Activated naive CD8-positive, alpha-beta T cell treated with anti-CD3 and anti-CD28 coated beads, Interleukin-2, amount 10 ng/mL, durations not matched to agents 7 days and 5 days (primary cell): ENCODE measurements at places on chromosomes 5 and 9.

GRCh38 chr5:5979761-5980537, 398.4 kb downstream of the MED10 start:
- DNase-seq = no peak
- no peaks in the 10 kb centered on the region for H3K27me3 ChIP-seq

DNA sequence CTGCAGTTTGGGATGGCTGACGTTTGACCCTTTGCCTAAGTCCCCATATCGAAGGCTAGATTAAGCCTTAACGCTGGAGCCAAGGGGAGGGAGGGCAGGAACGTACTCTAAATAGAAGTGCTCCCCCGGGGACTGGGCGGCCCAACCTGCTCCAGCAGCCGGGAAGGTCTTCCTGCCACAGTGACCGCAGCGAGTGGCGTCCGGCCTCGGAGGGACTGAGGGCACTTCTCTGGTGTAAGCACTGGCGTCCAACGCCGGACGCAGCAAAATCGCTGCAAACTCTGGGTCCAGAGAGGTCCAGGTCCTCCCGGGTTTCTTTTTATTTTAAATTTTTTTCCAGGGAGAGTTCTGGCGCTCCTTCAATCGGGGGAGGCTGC, 505 bp upstream of the ACER2 start:
- H3K4me1 ChIP-seq = peaks cover 15% of the 10 kb centered on the region
- H3K4me3 ChIP-seq = peak overlapping the region; percentile 93
- peaks cover 15% of the 10 kb centered on the region for H3K27me3 ChIP-seq
- no peak for DNase-seq
- no peaks in the 10 kb centered on the region for H3K36me3 ChIP-seq

- H3K27ac ChIP-seq = no peak overlapping the region
- peaks cover 8% of the 10 kb centered on the region for H3K27me3 ChIP-seq
- no peaks in the 10 kb centered on the region for H3K4me1 ChIP-seq
These were observed 318.2 kb downstream of the PARP8 start for GRCh38 chr5:50984640-50985039.

DNA sequence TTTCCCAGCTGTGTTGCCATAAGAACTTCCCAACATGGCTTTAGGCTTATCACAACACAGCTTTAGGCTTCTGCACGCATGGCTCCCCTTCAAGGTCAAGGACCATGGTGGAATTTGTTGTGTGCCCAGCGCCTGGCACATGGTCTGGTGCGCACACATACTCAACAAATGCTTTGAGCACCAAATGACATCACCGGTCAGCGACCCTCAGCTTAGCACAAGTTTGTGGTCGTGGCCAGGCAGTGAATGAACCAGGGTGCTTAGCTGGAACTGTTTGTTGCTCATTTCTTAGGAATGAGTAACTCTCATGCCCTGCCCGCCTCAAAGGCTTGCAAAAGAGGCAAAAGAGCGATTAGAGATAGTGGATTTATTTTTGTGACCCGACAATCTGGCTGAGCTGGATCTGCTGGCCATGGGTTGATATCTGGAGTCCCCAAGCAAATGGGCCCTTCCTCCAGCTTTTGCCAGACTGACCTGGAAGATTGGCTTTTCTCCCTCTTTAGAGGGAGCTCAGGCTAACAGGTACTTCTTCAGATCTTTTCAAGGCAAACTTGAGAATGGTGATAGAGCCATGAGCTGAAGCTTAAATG, 58.9 kb downstream of the DAP start:
- peaks cover 29% of the 10 kb centered on the region for H3K4me1 ChIP-seq
- H3K27ac ChIP-seq = no peak overlapping the region
- no peaks in the 10 kb centered on the region for H3K27me3 ChIP-seq
- no peaks in the 10 kb centered on the region for H3K36me3 ChIP-seq

- H3K36me3 ChIP-seq = no peaks in the 10 kb centered on the region
- H3K27me3 ChIP-seq = peaks cover 3% of the 10 kb centered on the region
- DNase-seq = no peak
These were observed 58.7 kb downstream of the MYO10 start for GRCh38 chr5:16877267-16877935.

- H3K4me1 ChIP-seq = no peaks in the 10 kb centered on the region
- no peaks in the 10 kb centered on the region for H3K27me3 ChIP-seq
- no peak for DNase-seq
- H3K27ac ChIP-seq = no peak overlapping the region
- no peaks in the 10 kb centered on the region for H3K36me3 ChIP-seq
These were observed 38.7 kb upstream of the NUDT12 start for GRCh38 chr5:103601314-103601713.

GRCh38 chr9:129382281-129383018, 204.4 kb upstream of the IER5L start:
- no peaks in the 10 kb centered on the region for H3K36me3 ChIP-seq
- peak overlapping the region; percentile 83 for H3K4me3 ChIP-seq
- peak; percentile 29 for DNase-seq
- peaks cover 2% of the 10 kb centered on the region for H3K27me3 ChIP-seq
- H3K27ac ChIP-seq = peak overlapping the region; percentile 78
- peaks cover 18% of the 10 kb centered on the region for H3K4me1 ChIP-seq

GRCh38 chr5:115456539-115457040, 88.0 kb downstream of the FEM1C start:
- peaks cover 5% of the 10 kb centered on the region for H3K27me3 ChIP-seq
- H3K4me3 ChIP-seq = no peak overlapping the region
- H3K4me1 ChIP-seq = peaks cover 1% of the 10 kb centered on the region
- DNase-seq = no peak
- no peaks in the 10 kb centered on the region for H3K36me3 ChIP-seq
- H3K27ac ChIP-seq = no peak overlapping the region

DNA sequence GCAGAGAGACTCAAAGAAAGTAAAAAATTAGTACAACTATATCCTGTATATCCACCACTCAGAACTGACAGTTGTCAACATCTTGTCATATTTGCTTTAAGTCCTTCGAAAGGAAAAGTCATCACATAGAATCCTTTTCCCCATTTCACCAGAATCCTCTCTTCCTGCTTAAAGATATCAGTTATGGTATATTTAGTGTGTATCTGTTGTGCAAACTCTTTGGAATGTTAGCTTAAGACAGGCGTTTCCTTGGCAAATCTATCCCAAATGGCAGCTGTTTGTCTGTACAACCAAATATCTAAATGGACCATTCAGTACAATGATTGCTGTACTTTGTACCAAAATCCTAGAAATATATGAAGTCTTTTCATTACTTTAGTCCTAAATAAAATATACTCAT, 98.5 kb downstream of the ITGA1 start:
- H3K27ac ChIP-seq = no peak overlapping the region
- no peak overlapping the region for H3K4me3 ChIP-seq
- peaks cover 8% of the 10 kb centered on the region for H3K36me3 ChIP-seq
- DNase-seq = no peak

DNA sequence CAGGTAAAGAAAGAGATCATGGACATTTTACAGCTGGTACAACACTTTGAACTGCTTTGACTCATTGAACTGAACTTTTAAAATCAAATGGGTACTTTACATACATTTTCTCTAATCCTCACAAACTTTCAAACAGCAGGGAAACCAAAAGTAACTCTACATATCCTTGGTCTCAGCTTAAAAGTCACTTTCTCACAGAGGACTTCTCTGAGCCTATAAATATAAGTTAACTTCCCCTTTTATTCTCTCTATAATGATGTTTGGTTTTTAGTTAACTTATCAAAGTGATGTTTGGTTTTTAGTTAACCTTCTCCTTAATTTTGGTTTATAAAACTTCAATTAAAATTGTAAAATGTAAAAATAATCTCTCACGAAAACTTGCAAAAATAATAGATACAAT, 209.8 kb downstream of the MCTP1 start:
- no peaks in the 10 kb centered on the region for H3K36me3 ChIP-seq
- H3K27me3 ChIP-seq = peaks cover 6% of the 10 kb centered on the region
- DNase-seq = no peak
- H3K4me3 ChIP-seq = no peak overlapping the region

GRCh38 chr5:154587123-154588026, 109.3 kb upstream of the HAND1 start:
- no peaks in the 10 kb centered on the region for H3K4me1 ChIP-seq
- H3K27me3 ChIP-seq = peaks cover 21% of the 10 kb centered on the region
- H3K4me3 ChIP-seq = no peak overlapping the region
- H3K36me3 ChIP-seq = no peaks in the 10 kb centered on the region

- no peak for DNase-seq
- peaks cover 3% of the 10 kb centered on the region for H3K27me3 ChIP-seq
- peaks cover 19% of the 10 kb centered on the region for H3K4me1 ChIP-seq
- no peak overlapping the region for H3K27ac ChIP-seq
- H3K36me3 ChIP-seq = no peaks in the 10 kb centered on the region
These were observed 6.8 kb downstream of the FBP2 start for GRCh38 chr9:94586814-94587213.

GRCh38 chr5:10685115-10685521, 75.9 kb downstream of the DAP start:
- H3K27ac ChIP-seq = no peak overlapping the region
- H3K4me1 ChIP-seq = no peaks in the 10 kb centered on the region
- H3K27me3 ChIP-seq = no peaks in the 10 kb centered on the region
- peaks cover 10% of the 10 kb centered on the region for H3K36me3 ChIP-seq
- H3K4me3 ChIP-seq = no peak overlapping the region

DNA sequence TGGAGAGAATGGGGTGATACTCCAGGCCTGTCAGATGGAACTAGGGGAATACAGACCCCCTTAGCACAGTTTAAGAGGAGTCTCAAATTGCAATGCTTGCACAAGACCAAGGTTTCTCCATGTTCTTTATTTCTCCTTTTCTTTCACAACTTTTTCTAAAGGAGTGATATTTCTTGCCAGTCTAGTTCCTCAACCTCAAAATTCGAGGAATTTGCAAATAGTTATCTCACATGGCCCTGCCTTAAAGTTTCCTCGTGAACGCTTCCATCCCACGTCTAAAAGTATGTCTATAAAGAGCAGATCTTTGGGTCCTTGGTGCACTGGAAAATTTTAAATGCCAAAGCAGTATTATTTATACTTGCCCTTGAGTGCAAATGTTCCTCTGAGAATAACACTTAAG, 373.8 kb upstream of the KLF4 start:
- no peaks in the 10 kb centered on the region for H3K27me3 ChIP-seq
- no peak overlapping the region for H3K27ac ChIP-seq
- no peak overlapping the region for H3K4me3 ChIP-seq
- H3K36me3 ChIP-seq = no peaks in the 10 kb centered on the region

- peaks cover 33% of the 10 kb centered on the region for H3K27me3 ChIP-seq
- DNase-seq = no peak
- H3K4me1 ChIP-seq = peaks cover 4% of the 10 kb centered on the region
These were observed 174.8 kb downstream of the COL23A1 start for GRCh38 chr5:178415353-178415752.

DNA sequence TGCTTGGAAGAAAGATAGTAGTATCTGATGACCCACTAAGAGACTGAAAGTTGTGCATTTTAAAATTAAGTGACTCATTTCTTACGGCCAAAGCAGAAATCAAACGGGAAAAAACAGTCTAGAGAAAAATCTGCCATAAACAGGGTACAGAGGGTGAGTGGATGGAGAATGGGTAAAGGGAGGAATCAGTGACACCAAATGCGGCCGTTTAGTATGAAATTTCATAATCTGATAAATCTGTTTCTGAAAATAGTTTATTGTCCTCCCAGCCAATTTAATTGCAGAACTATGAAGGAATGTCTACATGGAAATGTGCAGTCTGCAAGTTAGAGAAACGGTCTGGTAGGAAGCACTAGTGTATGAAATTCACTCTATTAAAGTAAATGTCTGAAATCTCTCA, 39.5 kb downstream of the ADAMTS12 start:
- no peak for DNase-seq
- H3K4me3 ChIP-seq = no peak overlapping the region
- peaks cover 24% of the 10 kb centered on the region for H3K27me3 ChIP-seq
- H3K36me3 ChIP-seq = no peaks in the 10 kb centered on the region
- H3K4me1 ChIP-seq = peaks cover 10% of the 10 kb centered on the region
- H3K27ac ChIP-seq = no peak overlapping the region

DNA sequence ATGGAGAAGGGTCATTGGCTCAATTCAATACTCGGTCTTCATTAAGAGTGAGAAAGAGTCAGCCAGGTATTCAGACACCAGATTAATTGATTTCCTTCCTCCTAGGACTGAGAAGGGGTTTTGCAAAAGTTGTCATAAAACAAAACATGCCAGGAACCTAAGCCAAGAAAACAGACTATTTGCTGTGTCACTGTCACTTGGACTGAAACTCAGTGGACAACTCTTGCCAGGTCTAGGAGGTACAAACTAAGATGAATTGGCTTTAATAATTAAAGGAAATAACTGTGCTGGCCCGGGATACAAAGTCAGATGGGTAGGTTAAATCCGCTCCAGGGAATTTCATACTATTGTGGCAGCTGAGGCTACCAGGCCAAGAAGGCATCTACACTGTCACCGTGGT, 71.1 kb upstream of the TBC1D9B start:
- no peaks in the 10 kb centered on the region for H3K36me3 ChIP-seq
- no peak overlapping the region for H3K4me3 ChIP-seq
- no peaks in the 10 kb centered on the region for H3K27me3 ChIP-seq
- no peak for DNase-seq

DNA sequence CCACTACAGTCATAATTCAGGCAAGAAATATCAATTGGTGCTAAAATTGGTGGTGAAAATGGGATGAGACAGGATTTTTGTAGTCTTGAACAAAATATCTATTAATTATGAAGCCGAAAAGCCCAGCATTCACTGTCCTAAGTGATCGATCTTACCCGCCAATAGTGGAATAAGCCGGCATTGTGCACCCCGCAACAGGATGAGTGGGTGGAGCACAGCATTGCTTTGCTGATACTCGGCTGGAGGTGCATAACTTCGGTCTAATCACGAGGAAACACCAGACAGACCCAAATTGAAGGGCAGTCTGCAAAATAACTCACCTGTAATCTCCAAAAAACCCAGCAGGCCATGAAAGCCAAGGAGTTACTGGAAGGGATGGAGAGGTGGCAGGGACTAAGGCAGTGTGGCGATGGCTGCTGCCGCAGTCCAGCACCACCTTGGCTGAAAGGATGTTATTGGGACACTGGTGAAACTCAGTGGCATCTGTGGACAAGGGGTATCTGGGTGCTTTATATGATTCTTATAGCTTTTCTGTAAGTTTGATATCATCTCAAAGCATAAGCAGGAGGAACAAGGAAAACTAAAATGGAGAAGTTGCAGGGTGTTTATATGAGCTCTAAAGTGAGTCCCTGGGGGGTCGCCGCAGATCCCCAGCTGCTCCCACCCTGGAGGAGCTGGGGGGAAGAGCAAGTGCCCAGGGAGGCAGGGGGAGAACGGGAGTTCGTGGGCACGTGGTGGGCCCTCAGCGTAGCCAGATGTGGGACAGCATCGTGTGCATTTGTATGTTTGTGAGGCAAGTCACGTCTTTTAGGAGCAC, 45.2 kb downstream of the AHRR start:
- peak overlapping the region; percentile 39 for H3K27ac ChIP-seq
- H3K4me1 ChIP-seq = peaks cover 38% of the 10 kb centered on the region
- DNase-seq = no peak
- H3K36me3 ChIP-seq = peaks cover 68% of the 10 kb centered on the region
